ENCODE measurements at places on chromosomes 12 and 14.
A peak's percentile ranks its signal among the peaks of the same experiment; 100 is the strongest.

DNA sequence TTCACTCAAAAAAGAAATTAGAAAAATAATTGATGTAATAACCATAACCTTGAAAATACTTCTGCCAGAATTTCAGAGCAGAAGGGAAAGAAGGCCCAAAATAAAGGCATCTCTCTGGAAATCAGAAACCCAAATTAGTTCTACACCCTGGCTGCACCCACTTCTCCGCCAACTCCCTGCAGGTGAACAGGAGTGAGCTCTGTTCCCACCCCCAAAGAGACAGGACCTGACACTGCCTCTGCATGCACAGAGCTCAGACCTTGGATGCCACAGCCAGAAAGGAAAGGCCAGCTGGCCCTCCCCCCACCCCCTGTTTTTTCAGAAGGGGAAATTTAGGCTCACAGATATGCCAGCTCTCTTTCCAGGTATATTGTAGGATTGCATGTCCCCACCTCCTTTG is 228.2 kb downstream of the BCL11B start:
- DNase-seq, result no peak

GRCh38 chr12:81141217-81141616 is 63.3 kb downstream of the ACSS3 start:
- DNase-seq, result no peak

DNA sequence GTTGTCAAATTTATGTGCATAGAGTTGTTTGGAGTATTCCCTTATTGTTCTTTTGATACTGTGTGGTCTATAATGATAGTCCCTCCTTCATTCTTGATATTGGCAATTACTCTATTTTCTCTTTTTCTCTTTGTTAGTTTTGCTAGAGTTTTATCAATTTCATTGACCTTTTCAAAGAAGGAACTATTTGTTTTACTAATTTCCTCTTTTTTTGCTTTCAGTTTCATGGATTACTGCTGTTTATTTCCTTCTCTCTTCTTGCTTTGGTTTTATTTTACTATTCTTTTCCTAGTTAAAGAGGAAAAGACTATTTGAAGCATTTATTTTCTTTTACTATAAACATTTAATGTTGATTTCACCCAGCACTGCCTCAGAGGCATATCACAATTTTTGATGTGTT is 250.9 kb upstream of the PELI2 start:
- DNase-seq, result no peak

DNA sequence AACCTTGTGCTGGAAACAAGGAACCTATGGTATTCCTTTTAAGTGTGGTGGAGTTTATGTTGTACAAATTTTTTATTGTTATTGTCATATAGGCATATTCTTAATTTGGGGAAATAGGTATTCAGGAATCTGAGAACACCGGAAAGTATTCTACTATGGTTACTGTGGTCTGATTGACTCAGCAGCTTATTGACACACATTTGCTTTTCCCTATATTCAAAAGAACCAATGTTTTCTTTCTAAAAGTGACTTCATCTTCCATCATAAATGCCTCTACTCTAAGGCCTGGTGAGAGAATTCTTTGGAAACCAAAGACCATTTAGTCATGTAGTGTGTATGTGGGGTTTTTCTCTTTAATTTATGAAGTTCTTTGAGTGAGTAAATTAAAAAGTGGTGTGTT is 474.8 kb downstream of the TMTC2 start:
- DNase-seq, result no peak

- no peak for DNase-seq
Measured at GRCh38 chr14:70931008-70931407, 23.7 kb downstream of the PCNX1 start.

GRCh38 chr12:40099423-40099853 is 6.4 kb downstream of the SLC2A13 start:
- no peak for DNase-seq

GRCh38 chr14:62645649-62646048 is 399.6 kb downstream of the KCNH5 start:
- DNase-seq, result no peak

- DNase-seq, result peak; percentile 36
Measured at GRCh38 chr12:113500782-113501311, 29.2 kb upstream of the LHX5 start.

DNA sequence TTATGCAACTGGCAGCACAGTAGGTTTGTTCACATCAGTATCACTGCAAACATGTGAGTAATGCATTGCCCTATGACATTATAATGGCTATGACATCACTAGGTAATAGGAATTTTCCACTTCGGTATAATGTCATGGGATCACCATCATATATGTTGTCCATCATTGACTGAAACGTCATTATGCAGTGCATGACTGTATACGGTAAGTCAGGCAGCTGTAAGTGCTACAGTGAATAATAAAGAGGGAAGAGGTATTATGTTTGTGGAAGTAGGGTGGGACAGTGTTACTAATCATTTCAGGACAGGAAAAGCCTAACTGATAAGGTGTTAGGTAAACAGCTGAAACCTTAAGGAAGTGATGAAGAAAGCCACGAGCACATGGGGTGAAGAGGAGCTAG is 68.1 kb downstream of the ANO4 start:
- no peak for DNase-seq

- DNase-seq, result no peak
Measured at GRCh38 chr12:102343361-102344121, 136.8 kb downstream of the IGF1 start.

- no peak for DNase-seq
Measured at GRCh38 chr14:63432228-63432627, 110.9 kb downstream of the PPP2R5E start.

DNA sequence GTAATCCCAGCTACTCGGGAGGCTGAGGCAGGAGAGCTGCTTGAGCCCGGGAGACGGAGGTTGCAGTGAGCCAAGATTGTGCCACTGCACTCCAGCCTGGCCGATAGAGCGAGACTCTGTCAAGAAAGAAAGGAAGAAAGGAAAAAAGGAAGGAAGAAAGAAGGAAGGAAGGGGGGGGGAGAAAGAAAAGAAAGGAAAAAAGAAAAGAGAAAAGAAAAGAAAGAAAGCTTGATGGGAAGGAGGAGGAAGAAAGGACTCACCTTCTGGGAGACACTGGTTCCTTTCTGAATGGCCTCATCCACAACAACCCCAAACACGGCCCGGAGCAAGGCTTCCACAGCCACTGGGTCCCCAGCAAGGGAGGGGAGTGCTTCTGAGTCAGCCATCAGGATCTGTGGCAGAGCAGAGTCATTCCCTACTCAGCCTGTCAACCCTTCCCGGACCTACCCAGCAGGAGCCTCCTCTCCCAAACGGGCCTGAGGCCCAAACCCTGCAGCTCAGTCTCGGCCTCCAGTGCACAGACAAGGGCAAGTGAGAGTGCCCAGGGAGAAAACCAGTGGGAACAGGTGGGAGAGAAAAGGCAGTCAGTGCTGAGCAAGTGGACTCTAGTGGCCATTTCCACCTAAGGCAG is 7.3 kb upstream of the ZNF740 start:
- DNase-seq, result no peak

Measured in germinal center (tissue), 1 donor.